ENCODE measurements at places on chromosomes 7 and 10.
A peak's percentile ranks its signal among the peaks of the same experiment; 100 is the strongest.

GRCh38 chr7:100469227-100470044 is 5.4 kb upstream of the SPACDR start:
- peak; percentile 48 for DNase-seq

GRCh38 chr10:30502266-30503060 is 68.5 kb downstream of the MAP3K8 start:
- DNase-seq = no peak

DNA sequence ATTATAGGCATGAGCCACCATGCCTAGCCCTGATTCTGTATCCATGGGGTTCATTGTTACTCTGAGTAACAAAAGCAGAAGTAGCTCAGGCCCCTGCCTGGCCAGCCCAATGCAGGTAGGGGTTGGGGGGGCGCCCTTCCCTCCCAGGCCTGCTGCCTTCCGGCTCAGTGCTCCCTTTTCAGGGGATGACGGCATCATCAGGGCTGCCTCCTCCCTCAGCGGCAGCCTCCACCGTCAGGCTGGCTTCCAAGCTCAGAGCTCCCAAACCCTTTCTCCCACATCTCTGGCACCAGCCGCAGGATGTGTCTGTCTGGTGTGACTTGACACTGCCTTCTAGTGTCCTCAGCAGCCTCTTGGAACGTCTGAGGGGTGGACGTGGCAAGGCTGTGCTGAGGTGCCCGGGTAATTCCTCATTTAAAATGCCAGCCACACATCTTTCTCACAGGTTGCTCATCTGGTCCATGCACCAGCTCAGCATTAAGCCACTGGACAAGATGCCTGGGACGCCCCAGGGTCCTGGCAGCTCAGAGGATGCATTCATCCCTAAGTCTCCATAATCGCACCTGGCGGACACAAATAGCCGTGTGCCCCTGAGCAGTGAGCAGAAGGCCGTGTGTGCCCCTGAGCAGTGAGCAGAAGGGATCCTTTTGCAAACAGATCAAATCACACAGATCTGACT is 38.2 kb downstream of the PAPOLB start:
- DNase-seq = no peak

GRCh38 chr7:100642534-100642907 is 1.2 kb upstream of the TFR2 start:
- no peak for DNase-seq

- no peak for DNase-seq
Observed at GRCh38 chr7:102248456-102249395, 37.9 kb upstream of the SH2B2 start.

GRCh38 chr10:112816033-112816430 is 134.0 kb upstream of the TCF7L2 start:
- no peak for DNase-seq

DNA sequence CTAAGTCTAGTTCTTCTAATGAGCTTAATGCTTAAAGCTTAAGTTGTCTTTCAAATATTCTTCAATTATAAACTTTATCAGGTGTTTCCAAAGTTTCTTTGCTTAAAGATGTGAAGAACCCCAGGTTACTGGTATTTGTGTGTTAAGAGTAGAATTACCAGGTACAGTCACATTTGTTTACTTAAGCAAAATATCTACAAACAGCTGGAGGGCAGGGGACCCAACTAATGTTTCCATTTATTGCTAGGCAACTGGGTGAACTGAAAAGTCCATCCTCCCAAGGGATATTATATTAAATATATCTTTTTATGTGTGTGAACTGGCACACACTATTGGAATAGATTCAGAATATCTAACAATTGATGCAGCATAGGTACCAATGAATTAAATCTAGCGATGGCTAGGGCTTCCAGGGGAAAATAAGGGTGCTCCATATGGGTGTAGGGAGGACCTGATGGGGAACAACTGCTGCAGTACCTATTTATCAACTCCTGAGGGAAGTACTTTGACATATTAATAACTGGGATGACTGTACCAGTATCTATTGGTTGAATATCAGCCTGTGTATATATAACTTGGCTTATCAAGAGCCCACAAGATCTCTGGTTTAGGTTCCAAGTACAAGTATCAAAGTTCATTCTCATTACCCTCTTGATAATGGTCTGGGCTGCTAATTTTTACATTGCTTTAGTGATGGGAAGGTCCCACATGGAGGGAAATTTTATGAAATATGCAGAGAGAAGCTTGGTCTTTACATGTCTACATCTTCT is 10.3 kb upstream of the AGR3 start:
- no peak for DNase-seq

DNA sequence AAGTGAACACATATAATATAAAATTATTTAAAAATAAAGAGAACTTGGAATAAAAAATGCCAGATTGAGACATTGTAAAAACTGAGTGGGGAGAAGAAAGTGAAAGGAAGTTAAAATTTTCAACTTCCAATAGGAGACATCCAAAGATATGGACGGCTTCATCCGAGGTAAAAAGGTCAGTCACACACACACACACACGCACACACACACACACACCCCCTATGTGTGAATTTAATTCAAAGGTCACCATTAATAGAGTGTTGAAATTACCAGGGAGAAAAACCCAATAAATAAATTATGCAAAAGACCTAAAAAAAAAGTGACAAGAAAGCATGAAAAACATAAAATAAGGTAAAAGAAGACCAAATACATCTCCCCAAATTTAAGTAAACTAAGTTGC is 131.0 kb upstream of the DNAJB12 start:
- no peak for DNase-seq

GRCh38 chr7:15555381-15555859 is 6.4 kb downstream of the AGMO start:
- DNase-seq = no peak

Measured in T1000 (cell line).